ENCODE measurements at places on chromosomes 7 and 10.

DNA sequence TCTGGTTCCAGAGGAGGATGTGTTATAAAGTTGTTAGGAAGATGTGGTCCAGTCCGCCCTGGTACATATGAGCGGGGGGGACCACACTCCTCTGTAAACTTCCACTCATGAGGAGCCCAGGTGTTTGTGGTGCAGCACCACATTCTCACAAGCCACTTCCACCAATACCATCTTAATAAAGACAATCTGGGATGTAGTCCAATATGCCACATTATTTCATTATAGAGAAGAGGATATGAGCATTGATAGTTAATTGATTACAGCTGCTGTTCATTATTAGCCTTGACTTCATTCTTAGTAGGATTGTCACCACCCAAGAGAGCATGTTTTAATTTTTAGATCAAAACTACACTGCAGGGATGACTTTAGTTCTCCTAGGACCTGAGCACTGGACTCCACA lies 40.5 kb downstream of the ERCC6 start:
- no peak for DNase-seq

DNA sequence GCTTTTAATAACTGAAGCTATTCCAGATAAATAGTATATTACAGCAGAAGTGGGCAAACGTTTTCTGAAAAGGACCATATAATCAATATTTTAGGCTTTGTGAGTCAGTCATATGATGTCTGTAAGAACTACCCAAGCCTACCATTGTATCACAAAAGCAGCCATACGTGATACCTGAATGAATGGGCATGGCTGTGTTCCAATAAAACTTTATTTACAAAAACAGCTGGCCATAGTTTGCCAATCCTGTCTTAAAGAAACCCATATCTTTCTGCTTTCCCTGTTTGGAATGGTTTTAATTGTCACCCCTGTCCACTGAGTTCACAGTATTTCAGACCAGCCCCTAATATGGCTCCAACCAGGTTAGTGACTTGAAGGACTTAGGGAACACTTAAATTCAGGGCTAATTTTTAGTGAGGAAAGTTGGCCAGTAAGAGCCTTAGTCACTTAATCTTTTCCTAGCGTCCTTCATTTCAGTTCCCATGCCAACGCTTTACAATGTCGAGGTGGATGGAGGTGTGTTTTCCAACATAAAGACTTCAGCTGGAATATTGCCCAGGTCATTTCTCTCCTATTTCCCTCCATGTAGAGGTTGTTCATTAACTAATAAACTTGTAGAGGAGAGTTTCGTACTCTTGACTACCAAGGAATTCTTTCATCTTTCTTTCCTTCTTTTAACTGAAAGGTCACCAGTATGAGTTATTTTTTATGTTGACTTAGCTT lies 184.5 kb downstream of the TRIL start:
- no peak for DNase-seq

DNA sequence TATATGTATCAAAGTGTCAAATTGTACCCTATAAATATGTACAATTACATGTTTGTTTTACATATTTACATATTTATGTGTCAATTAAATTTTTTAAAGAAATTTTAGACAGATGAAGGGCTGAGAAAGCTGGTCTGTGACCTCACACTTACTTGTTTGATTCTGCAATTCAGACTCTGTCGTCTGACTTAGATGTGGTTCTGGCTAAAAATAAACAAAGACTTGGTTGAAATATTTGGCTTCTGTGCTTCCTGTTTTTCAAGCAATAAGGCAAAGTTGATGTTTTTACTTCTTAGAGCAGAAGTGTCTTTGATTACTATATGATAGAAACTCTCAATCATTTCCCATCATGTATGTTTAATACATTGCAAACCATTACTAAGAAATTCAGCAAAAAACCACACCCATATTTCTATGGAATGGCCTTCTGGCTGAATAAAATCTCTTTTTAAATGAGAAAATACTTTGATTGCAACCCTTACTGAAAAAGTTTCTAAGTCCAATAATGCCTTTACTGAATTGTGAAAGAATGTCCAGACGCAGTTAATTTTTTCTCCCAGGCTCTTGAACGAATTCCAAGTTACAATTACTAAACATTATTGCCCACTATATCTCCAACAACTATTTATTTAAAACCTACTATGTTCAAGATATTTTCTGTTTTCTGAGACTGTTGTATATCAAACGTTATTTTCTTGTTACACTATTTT lies 59.5 kb upstream of the PRKG1 start:
- no peak for DNase-seq

GRCh38 chr10:89481662-89482061 lies 53.7 kb downstream of the SLC16A12 start:
- no peak for DNase-seq

- DNase-seq: no peak
These were observed 83.2 kb downstream of the USP6NL start for GRCh38 chr10:11528286-11528685.

- no peak for DNase-seq
These were observed 36.7 kb downstream of the EGFR start for GRCh38 chr7:55055479-55055878.

DNA sequence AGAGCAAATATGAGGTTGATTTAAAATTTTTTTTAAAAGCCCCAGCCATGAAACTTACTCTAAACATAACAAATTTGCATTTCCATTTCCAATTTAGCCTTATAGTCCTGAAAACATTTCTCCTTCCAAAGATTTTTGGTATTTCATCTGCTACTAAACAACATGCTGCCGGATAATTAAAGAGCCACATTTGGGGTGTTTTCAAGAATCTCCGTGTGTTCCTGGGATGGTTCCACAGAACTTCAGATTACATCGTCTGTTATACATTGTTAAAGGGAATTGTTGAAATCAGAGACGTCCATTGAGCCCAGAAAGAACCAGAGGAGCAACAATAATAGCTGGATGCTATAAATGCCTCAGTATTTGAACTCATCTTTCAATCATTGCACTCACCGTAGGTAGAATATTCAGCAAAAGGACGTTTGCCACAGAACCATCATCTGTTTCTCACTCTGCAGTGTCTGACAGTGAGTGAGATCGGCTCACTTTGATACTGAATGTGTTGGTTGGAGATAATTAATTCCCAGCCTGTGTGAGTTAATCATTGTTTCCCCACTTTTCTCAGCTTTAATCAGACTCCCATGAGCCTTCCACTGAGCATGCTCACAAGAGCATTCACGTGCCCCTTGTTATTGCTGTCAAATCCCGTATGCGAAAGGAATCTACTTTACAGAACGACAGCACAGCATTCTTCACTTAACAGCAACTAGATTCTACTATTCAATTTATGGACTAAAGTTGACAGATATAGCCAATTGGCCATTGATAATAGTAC lies 128.4 kb upstream of the PALS2 start:
- DNase-seq: no peak

DNA sequence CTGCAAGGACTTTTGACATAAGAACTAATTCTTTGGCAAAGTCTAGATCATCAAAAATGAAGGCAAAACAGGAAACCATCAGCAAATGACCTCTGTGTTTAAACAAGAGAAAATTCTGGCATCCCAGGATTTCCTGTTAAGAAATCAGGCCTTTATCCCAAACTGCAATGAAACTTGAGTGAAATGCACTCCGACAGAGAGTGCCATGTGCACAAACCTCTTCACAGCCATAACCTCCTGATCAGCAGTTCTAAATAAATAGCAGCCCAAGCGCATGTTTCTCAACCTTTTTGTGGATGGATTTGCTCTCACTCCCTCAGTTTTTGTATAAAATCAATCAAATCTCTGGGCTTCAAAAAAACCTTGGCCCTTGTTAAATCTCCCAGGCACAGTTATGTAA lies 107.7 kb upstream of the EEPD1 start:
- DNase-seq: no peak

DNA sequence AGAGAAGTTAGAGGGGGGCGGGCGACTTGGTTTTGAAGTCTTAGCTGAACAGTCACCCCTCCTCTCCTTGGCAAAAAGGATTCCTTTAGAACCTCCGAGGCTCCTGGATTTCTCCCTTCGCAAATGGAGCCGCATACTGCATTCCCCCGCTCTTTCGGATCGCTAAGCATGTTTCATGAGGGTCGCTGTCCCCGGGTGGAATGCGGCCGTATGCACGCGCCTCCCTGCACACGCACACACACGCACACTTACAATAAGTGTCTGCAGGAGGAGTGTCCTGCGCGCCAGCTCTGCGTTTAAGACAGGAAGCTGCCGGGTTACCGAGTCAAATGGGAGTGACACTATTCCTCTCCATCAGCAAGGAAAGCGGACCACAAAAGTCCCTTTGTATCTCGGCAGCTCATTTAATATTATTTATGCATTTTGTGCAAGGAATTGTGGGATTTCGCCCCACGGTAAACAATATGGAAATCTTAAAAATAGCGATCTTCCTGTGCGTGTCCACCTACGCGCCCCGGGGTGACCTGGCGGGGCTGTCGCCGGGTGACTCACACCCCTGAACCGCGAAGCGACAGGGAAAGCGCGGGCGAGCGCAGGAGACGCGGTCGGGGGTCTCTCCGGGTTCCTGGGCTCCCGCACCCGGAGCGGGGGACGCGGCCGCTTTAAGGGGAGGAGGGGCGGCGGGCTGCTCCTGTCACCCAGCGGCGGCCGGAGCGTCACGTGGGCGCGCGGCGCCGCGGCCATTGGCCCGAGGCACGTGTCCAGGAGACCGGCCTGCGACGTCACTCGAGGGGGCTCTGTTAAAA lies 988 bp upstream of the EN2 start:
- no peak for DNase-seq

DNA sequence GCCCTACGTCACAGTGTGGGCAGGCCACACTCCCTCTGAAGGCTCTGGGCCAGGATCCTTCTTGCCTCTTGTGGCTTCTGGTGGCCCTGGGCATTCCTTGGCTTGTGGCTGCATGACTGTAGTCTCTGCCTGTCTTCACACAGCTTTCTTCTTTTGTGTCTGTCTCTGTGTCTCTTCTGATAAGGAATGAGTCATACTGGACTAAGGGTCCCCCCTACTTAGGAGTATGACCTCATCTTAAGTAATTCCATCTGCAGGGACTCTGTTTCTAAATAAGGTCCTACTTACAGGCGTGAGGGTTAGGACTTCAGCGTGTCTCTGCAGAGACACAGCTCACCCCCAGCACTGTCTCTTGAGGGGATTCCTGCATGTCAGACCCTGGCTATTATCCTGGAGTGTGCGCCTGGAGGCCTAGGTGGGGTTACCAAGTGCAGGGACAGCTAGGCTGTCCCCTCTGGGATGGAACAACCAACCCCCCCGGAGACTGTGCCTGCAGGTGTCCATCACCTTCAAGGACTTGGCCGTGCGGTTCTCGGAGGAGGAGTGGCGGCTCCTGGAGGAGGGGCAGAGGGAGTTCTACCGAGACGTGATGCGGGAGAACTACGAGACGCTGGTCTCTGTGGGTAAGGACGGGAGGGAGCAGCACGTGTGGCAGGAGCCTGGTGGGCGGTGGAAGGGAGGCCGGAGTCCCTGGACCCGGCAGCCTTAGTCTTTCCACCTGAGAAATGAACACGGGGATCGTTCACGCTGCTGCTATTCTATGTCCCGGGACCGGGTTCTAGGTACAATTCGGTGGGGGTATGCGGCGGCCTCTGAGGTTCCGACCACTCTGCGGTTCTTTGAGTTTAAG lies 54.1 kb downstream of the ZNF467 start:
- no peak for DNase-seq

- DNase-seq: peak; percentile 78
These were observed 66.8 kb downstream of the LYZL2 start for GRCh38 chr10:30562787-30563186.

DNA sequence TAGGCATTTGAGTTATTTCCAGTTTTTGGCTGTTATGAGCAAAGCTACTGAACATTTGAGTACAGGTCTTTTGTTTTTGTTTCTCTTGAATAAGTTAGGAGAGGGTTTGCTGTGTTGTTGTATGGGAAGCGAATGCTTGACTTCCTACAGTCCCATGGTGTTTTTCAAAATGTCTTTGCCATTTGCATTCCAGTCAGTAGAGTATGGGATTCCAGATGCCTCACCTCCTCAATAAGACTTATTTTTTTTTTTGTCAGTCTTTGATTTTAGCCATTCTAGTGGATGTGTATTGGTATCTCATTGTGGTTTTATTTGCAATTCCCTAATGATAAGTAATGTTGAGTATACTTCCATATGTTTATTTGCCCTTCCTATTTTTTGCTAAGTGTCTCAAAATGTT lies 19.4 kb downstream of the CDK13 start:
- DNase-seq: no peak

- no peak for DNase-seq
These were observed 46.3 kb downstream of the MYOF start for GRCh38 chr10:93435621-93436397.

- no peak for DNase-seq
These were observed 274.8 kb upstream of the NRG3 start for GRCh38 chr10:81600185-81600584.

DNA sequence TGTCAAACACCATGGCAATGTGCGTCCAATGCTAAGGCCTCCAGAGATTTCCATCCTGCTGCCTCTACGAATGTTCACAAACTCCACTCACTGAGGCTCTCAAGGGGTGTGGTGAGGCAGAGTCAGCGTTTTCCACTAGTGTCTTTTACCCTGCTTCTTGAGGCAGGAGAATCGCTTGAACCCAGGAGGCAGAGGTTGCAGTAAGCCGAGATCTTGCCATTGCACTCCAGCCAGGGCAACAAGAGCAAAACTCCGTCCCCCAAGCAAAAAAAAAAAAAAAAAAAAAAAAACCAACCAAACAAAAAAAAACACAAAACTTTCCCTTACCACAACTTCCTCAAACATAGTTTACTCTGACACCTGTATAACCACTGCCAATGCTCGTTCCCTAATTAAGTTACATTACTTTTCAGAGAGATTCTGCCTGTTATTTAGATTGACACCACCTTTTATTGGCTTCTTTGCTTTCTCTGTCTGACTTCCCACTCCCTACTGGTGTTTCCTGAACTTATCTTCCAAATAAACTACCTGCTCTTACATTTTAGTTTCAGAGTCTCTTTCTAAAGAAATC lies 102.1 kb upstream of the ZNF746 start:
- DNase-seq: peak; percentile 80

- no peak for DNase-seq
These were observed 320.9 kb downstream of the PCLO start for GRCh38 chr7:82841828-82842227.

GRCh38 chr7:30251708-30252329 lies 32.6 kb upstream of the ZNRF2 start:
- DNase-seq: no peak

GRCh38 chr7:10939237-10939910 lies 34.3 kb upstream of the PHF14 start:
- DNase-seq: no peak

- peak; percentile 66 for DNase-seq
These were observed 69.1 kb upstream of the MXI1 start for GRCh38 chr10:110138197-110138812.

GRCh38 chr10:64518456-64518855 lies 997.3 kb downstream of the REEP3 start:
- DNase-seq: no peak

- DNase-seq: no peak
These were observed 391.8 kb upstream of the ETV1 start for GRCh38 chr7:14381306-14381705.

DNA sequence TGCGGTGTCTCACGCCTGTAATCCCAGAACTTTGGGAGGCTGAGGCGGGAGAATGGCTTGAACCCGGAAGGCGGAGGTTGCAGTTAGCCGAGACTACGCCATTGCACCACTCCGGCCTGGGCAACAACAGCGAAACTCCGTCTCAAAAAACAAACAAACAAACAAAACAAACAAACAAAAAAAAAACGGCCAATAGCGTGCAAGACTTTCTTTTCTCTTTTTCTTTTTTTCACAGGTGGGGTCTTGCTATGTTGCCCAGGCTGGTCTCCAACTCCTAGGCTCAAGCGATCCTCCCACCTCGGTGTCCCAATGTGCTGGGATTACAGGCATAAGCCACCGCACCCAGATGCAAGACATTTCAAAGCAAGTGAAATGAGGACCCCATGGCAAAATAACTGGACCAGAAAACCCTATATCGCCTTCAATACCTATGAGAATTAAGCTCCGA lies 1.6 kb downstream of the PSAP start:
- no peak for DNase-seq

- no peak for DNase-seq
These were observed 23.0 kb downstream of the DENND11 start for GRCh38 chr7:141679014-141679413.

Measured in Jurkat, Clone E6-1 (cell line).